Activated gamma-delta T cell treated with Interleukin-2 at 50 U/mL for 16 hours (primary cell): ENCODE measurements at places on chromosomes 13 and 19.

- DNase-seq = no peak
Observed at GRCh38 chr13:105764486-105764885, 771.0 kb downstream of the EFNB2 start.

DNA sequence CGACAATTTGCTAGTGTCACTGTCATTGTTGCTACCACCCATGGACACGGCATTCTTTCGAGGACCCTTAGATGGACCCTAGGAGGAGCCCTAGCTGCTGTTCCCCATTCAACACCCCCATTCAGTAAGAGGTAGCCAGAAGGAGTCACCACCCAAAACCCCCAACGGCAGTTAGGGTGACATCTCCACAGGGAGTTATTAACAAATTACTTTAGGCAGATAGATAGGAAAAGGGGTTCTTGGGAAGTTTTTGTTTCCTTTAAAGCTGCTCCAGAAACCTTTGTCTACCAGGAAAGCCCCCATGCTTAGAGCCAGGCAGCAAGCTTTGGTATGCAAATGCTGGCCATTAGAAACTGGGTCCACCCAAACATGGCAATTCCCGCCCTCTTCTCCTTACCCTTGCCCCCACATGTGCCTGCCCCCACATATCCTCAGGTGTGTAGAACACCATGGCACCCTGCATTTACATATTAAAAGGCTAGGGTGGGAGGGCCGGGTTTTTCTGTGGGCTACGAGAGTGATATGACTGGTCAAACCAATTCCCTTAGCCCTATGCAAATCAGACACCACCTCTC, 190.9 kb downstream of the SLITRK6 start:
- DNase-seq = no peak

- no peak for DNase-seq
Observed at GRCh38 chr19:18756896-18757295, 34.2 kb downstream of the COMP start.

GRCh38 chr13:27293076-27293691, 22.6 kb downstream of the RASL11A start:
- no peak for DNase-seq

DNA sequence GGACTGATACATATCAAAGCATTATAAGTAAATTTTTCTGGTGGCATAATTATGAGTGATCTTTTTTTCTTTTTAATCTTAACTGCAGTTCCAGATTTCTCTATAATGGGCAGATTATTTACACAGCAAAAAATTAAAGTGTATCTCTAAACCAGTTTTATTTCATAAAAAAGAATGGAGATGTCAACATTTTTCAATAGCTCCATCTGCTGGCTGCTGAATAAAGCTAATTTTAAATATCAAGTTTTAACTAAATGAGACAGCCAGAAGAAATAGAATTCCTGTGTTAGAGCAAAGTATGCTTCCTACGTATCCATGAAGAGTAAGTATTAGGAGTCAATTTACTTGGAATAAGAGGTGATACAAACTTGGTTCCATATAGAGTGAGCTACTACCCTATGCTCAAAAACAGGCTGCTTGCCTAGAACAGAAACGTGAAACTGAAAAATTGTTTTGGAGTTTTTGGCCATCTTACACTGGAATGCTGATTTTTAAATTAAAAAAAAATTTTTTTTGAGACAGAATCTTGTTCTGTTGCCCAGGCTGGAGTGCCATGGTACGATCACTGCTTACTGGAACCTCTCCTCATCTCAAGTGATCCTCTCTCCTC, 5.0 kb upstream of the PDS5B start:
- no peak for DNase-seq

DNA sequence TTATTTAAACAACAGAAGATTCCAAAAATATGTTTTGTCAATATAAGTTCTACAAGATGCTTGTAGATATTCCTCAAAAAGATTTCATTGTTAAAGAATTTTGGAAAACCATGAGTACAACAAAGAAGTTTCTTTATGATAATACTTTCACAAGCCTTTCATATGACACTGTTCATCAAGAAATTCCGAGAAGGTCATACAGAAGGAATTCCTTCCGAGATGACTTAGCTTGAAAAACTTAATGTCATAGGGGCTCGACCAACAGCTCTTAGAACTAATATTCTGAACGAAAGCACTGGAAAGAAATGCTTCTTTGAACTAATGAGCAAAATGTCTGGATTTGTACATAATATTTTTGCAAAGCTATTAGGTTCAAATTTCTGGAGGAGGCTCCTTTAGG, 403.4 kb downstream of the KLF5 start:
- DNase-seq = no peak

DNA sequence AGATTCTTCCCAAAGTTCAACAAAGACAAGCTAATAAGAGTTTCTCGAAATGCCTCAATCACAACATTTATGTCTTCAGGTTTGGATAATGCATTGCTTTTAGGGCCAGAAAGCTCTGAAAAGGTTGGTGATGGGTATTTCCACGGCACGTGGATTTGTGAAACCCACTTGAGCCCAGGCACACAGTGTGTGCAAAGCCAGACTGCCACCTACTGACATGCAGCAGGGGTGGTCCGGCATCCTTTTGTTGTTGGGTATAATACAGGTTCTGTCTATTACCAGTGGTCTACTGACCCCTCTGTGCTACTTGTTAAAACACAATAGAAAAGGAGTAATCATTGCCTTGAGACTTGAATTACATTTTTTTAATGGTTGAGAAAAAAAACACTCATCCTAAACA, 225.6 kb downstream of the RAP2A start:
- DNase-seq = no peak

DNA sequence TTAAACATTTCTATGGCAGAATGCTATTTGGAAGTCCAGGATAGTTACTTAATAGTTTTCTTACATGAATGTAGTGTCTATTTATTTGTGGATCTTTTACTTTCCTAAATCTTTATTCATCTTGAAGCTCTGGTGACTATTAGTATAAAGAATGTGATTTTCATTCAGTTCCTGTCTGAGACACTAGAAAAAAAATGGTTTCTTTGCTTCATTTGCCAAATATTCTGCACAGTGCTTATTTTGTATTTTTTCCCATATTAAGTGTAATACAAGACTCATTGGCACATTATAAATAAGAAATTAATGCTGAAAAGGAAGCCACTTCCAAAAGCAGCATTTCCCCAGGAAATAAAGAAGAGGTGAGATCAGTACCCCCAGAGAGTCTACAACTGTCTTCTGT, 109.8 kb downstream of the POSTN start:
- DNase-seq = no peak

- DNase-seq = no peak
Observed at GRCh38 chr19:2207991-2208860, 27.9 kb downstream of the PLEKHJ1 start.
